MM.1S (cell line): ENCODE measurements at places on chromosomes 2 and 18.
A peak's percentile ranks its signal among the peaks of the same experiment; 100 is the strongest.

GRCh38 chr2:200466425-200467418 is 43.1 kb downstream of the KCTD18 start:
- DNase-seq, result no peak

DNA sequence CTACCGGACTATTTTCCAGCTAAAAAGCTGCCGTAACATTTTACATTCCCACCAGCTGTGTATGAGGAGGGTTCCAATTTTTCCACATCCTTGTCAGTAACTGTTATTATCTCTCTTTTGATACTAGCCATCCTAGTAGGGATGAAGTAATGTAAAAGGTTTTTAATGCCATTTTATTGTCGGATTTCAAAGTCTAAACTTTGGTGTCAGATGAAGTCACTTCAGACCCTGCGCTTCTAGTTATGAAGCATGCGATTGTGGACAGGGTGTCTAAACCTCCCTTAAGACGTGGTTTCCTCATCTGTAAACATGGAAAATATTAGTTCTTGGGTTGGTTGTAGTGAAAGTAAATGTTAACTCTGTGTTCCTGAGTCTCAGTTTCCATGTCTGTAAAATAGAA is 4.7 kb downstream of the DGKD start:
- DNase-seq, result no peak

GRCh38 chr2:121591199-121591598 is 58.1 kb downstream of the CLASP1 start:
- DNase-seq, result no peak

- peak; percentile 31 for DNase-seq
These were observed 247.0 kb downstream of the AGAP1 start for GRCh38 chr2:235740821-235741220.

GRCh38 chr2:80378-80777 is 34.1 kb upstream of the FAM110C start:
- no peak for DNase-seq

DNA sequence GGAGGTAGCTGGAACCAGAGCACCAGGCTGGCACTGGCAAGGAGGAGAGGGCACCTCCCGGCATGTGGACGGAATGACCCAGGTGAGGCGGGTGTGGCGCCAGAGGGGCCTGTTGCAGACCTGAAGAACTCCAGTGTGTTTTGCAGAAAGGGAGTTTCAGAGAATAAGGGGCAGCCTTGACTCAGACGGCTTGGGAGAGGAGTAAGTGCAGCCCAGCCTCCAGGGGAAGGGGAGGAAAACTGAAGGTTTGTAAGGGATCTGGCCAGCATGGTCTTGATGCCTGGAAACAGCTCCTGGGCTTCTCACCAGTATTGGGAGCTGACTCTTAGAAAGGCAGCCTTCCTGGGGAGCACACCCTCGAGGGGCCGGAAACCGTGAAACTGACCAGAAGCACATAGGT is 101.1 kb downstream of the AGAP1 start:
- DNase-seq, result no peak

GRCh38 chr2:172929644-172930043 is 146.0 kb upstream of the MAP3K20 start:
- no peak for DNase-seq

DNA sequence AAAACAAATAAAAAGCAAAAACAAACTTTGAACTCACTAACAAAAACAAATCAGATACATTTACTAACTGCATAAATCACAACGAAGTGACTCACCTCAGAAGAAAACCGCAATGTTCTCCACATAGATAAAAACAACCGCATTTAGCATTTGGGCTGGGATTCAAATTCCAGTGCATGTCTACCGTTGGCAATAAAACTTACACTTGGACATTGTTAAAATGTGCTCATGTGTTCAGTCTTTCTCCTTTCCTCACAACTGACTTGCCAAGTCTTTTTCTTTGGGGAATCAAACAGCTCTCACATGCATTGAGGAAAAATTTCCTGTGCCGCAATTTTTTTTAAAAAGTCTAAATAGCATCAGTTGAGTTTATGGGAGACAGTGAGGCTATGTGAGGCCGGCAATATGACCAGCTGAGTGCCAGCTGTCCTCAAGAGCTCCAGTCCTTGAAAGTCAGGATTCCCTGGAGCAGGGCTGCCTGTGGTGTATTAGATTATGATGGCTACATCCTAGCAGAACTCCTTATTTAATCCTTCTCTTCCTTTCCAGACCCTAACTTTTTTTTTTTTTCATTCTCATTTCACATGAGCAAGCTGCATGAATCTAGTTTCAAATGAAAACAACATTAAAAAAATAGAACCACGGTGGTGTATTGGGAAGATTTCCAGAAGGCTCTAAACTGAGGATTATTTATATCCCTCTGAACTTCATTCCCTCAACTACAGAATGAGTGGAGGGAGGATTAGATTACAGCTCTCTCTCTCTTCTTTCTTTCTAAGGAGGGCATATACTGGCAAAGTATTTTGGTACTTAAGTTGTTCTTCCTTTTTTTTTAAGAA is 70.2 kb upstream of the MEIS1 start:
- DNase-seq, result no peak

GRCh38 chr2:151091583-151091982 is 170.1 kb downstream of the RBM43 start:
- no peak for DNase-seq
